Choroid plexus epithelial cell (primary cell): ENCODE measurements at places on chromosomes 13 and 19.

GRCh38 chr19:28847468-28847867 lies 365.5 kb downstream of the UQCRFS1 start:
- peak; percentile 80 for DNase-seq

DNA sequence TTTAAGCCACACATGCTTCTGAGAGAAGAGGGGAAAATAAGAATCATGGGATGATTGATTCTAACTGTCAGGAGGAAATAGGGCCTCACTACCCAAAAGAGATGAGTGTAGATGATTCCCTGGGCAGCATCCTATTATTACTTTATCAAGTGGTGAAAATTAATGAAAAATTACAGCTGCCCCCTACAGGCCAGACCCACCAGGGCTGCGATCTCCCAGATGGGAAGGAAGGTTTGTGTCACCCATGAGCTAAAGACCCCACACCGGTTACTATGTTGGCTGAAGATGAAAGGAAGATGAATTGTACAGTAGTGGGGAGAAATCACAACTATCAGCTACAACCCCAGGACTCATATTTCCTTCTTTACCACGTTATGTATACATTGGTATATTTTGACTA lies 49.5 kb downstream of the RFC3 start:
- no peak for DNase-seq

DNA sequence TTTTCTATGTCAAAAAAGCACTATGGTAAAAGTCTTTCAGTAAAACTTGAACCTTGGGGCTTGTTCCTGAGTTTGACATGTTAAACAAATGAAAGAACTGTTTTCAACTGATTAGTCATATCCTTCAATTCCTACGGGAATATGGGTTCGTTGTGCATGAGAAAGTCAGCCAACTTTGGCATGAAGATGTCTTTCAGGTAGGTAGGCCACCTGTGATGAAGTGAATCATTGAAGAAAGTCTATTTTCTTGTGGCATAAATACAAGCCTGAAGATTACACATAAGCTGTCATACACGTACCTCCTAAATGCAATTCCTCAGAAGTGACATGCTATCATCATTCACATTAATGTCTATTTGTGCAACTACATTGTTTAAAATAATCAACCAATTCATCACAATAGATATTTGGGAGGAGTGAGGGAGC lies 513.0 kb downstream of the IRS2 start:
- peak; percentile 53 for DNase-seq

DNA sequence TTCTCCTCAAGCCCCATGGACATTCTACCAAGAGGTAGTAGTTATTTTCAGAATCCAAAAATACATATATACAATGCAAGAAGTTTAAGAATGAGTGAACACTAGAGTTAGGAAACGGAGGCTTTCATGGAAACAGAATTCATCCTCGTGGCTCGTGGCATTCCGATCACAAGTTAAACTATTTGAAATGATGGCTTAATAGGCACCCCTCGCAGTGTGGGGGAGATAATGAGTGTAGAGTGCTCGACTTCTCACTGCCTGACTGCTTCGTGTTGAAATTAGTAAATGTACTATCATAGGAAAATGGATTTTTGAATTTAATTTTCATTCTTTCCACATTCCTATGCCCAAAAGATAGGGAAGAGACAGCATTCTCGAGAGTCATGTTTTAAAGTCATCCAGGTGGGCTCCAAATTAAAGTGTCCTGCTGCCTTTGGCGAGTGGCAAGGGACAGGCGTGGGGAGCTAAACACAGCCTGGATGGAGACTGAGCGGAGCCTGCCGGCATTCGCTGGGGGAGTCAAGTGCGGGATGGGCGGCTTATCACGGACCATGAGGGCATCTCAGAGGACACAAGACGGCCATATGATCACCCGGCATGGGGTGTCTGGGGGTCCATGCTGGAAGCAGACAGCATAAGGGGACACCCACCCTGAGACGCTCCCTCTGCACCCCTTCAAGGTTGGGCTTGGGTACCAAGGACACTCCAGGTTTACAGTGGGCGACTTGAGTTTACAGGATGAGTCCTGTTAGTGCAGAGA lies 165.2 kb downstream of the TEX29 start:
- DNase-seq = no peak

DNA sequence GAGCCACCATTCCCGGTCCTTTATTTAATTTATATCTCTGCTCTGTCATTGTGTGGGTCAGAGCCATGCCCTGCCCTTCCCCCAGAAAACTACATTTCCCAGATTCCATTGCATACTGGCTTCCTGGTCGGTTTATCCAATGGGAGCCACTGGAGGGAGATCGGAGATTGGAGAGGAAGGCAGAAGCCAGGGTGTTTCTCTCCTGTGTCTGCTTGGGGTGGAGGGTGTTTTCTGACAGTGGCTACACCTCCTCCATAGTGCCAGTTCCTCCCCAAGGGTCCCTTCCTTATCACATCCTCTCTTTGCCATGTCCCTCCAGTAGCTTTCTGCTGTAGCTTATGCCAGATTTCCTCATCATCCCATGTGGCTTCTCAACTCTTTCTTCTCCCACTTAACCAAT lies 19.0 kb downstream of the OLFM2 start:
- peak; percentile 70 for DNase-seq

DNA sequence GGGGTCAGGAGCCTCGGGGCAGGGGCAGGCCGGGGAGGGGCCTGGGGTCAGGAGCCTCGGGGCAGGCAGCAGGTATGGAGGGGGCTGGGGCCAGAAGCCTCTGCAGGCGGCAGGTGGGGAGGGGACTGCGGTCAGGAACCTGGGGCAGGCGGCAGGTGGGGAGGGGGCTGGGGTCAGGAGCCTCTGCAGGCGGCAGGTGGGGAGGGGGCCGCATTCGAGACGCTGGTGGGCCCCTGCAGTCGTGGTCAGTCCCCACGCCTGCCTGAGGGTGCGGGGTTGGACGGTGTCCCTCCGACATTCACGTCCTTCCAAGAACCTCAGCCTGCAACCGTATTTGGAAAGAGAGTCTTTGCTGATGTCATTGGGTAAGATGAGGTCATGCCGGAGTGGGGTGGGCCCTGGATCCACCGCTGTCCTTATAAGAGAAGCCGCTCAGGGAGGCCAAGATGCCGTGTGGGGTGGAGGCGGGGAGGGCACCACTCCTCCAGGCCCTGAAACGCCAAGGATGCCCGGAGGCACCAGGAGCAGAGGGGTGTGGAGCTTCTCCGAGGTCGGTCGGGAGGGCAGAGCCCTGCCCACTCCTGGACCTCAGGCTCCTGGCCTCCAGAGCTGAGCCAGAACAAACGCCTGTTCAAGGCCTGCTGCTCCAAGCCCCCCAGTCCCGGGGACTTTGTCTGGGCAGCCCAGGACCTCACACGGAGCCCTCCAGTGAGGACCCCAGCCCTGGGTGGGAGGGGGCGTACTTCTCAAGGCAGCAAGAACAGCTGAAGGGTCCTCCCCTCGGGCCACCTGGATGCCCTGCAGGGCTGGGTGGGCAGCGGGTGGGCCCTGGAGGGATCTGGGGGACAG lies 30.1 kb downstream of the PIP5K1C start:
- peak; percentile 92 for DNase-seq

DNA sequence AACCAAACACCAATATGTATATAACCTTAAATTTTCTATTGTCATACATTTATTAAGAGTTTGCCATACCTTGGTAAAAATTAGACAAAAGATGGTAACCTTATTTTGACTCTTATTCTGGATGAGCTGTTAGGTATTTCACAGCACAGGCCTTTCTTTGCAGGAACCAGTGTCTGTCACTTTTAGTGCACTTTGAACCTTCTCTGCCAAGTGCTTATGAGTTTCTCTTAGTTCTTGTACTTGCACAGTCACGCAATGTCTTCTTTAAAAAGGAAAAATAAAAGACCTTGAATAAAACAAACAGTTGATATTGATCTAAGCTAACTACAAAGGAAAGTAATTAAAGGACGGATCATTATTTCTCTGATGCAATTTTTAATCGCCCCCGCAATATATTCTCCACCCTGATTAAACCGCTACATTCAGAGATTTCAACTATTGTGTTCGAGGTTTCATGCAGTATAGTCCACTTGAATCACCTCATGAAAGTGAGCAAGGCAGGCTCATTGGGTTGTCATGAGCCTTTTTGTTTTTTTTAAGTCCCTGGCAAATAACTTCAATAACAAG lies 534.5 kb downstream of the KLF5 start:
- no peak for DNase-seq

- peak; percentile 69 for DNase-seq
Measured at GRCh38 chr19:4506449-4507149, 11.7 kb downstream of the PLIN4 start.

- peak; percentile 36 for DNase-seq
Measured at GRCh38 chr19:18017275-18018083, 9.5 kb downstream of the ARRDC2 start.

DNA sequence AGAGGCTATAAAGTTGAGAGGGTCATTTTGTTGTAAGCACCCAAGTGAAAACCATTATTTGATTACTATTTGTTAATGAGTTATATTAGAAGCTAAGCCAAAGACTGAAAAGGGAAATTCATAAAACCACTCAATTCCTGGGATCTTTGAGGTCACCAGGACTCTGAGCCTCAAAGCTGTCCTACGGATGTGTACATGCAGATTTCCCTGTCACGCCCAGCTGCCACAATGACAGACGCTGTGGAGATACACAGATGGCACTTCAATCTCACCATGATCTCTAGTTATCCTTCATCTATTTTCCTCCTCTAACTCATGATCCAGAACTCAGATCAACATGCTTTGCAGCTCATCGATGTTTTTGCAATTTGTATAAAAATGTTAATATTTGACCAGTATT lies 403.5 kb upstream of the MIR17HG start:
- no peak for DNase-seq

DNA sequence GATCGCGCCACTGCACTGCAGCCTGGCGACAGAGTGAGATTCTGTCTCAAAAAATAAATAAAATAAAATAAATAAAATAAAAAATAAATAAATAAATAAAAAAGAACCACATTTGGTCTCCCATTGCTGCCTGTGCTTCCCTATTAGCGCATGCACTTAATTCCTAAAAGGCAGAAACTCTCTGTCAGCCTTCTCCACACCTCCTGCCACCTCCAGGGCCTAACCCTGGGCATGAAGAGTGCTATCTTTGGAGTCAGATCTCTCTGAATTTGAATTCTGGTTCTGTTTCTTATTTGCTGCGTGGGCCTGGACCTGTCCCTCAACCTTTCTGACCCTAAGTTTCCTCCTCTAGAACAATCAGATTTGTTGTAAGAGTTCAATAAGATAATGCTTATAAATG lies 11.3 kb downstream of the NCAN start:
- no peak for DNase-seq

- DNase-seq = no peak
Measured at GRCh38 chr19:24048261-24048660, 38.7 kb upstream of the ZNF254 start.

- DNase-seq = peak; percentile 73
Measured at GRCh38 chr13:63864171-63864902, 2448.7 kb upstream of the PCDH20 start.

DNA sequence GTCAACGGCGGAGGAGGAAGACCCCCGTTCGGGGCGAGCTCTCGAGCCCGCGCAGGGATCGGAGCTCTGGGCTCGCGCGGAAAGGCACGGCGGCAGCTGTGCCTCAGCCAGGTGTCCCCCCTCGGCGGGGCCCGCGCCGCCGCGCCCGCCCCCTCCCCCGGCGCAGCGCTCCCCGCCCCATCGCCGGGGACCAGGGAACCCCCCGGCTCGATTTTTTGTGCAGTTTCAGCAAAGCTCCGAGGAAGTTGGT lies 110.0 kb downstream of the KCNRG start:
- DNase-seq = no peak

- no peak for DNase-seq
Measured at GRCh38 chr19:30227012-30227621, 145.1 kb upstream of the ZNF536 start.

DNA sequence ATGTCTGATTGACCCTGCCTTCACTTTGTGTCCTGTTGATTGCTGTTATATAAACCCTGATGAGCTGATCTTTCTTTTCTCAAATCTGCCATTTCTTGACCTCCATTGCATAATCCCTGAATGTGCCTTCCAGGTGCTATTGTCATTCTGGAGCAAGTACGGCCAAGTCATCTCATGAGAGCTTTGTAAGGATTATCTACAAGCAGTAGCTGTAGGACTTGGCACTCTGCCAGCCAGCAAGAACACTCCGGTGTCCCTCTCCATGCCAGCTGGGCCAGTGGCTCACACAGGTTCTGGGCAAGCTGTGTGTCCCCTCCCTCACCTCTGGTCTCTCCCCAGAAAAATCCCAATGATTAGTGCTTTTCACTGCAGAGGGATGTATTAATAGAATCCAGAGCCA lies 348.1 kb downstream of the FOXO1 start:
- DNase-seq = peak; percentile 18

DNA sequence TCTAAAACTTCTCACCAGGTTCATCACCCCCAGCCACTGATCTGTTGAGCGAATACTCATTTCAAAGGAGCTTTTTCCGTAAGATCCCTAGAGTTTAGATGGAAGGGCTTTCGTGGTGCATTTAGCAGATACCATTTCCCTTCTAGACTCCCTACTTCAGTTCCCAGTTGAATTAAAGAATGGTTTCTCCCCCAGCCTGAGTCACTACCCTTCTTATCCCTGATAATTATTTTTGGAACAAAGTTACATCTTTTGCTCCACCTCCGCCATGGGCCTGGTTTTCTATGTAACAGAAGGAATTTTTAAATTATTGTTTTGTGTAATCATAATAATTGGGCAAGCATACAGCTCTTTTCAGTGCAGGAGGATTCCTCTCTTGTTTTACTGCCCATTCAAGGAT lies 22.0 kb downstream of the USPL1 start:
- DNase-seq = peak; percentile 24

DNA sequence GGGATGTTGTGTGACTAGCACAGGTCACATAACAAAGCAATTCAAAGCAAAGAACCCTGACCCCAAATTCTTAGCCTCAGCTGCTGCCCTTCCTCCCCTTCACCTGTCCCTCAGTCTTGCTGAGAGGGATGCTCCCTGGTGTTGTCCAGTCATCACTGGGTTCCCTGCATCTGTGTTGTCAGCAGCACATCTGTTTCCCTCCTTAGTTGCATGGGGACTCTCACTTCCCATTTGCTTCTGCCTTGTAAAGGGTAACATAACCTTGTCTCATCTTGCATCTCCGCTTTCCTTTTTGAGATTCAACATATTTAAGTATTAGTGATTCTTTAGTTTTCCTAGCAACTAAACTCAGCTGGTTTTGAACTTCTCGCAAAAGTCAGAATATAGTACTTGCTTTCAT lies 54.0 kb downstream of the SPATA13 start:
- no peak for DNase-seq

DNA sequence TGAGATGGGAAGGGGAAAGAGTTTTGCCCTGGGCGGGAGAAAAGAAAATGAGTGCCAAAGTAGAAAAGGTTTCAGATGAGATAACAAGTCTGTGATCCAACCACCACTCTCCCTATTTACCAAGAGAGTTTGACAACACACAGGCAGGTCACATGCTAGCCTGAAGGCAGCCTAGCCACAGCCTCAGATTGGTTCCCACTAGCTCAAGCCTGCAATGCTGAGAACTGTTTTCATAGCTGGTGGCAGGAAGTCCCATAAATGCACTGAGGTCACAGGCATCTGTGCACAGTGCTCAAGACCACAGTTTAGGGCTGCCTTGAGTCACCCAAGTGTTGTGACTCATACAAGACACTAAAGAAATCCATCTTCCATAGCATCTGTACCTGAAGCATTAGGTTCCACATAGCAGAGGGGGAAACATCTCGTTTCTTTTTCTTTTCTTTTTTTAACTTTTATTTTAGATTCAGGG lies 18.5 kb upstream of the POP4 start:
- no peak for DNase-seq
